CD4-positive, CD25-positive, alpha-beta regulatory T cell (primary cell): ENCODE measurements at places on chromosomes 6 and 20. TPM values are rescaled to one million over a fixed set of nuclear protein-coding genes. Genes with fewer than 3 reads are reported as not detected.

The ULBP1 gene
- polyA plus RNA-seq = not detected

The GGTLC1 gene
- polyA plus RNA-seq = not detected

- peaks cover 15% of the 10 kb centered on the region for H3K4me1 ChIP-seq
- no peak for DNase-seq
- H3K27ac ChIP-seq = no peak overlapping the region
- H3K27me3 ChIP-seq = no peaks in the 10 kb centered on the region
- H3K4me3 ChIP-seq = no peak overlapping the region
- peaks cover 4% of the 10 kb centered on the region for H3K36me3 ChIP-seq
These were observed 106.5 kb downstream of the CDH26 start for GRCh38 chr20:60064554-60065196.

The NR2E1 gene
- polyA plus RNA-seq = not detected

The NTSR1 gene
- not detected for polyA plus RNA-seq

- no peak overlapping the region for H3K27ac ChIP-seq
- no peaks in the 10 kb centered on the region for H3K36me3 ChIP-seq
- no peak for DNase-seq
- peaks cover 8% of the 10 kb centered on the region for H3K27me3 ChIP-seq
- no peaks in the 10 kb centered on the region for H3K4me1 ChIP-seq
These were observed 175.7 kb downstream of the VEGFA start for GRCh38 chr6:43945768-43946080.

GRCh38 chr6:56807989-56808337 lies 146.9 kb upstream of the BEND6 start:
- H3K27me3 ChIP-seq = no peaks in the 10 kb centered on the region
- DNase-seq = no peak
- H3K4me1 ChIP-seq = no peaks in the 10 kb centered on the region
- no peak overlapping the region for H3K27ac ChIP-seq
- no peak overlapping the region for H3K4me3 ChIP-seq

DNA sequence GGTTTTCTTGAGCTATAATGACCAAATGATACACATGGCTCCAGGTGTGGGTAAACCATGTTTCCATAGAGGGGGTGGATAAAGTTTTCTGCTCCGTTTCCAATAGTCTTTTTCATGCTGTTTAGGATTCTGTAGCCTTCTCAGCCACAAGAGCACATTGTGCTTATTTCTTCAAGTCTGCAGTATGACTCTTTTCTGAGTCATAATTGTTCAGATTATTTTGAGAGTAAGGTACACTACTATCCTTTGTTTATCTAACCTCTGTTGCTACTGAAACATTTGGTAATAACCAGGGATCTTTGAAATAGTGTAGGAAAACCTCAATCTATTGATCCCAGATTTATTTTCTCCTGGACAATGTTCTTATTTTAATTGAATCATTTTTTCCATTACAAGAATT lies 247.9 kb upstream of the BMP2 start:
- no peaks in the 10 kb centered on the region for H3K27me3 ChIP-seq
- H3K4me3 ChIP-seq = no peak overlapping the region
- H3K36me3 ChIP-seq = no peaks in the 10 kb centered on the region
- no peak overlapping the region for H3K27ac ChIP-seq
- no peak for DNase-seq

GRCh38 chr20:17628101-17628841 lies 53.8 kb downstream of the RRBP1 start:
- H3K36me3 ChIP-seq = peaks cover 16% of the 10 kb centered on the region
- no peaks in the 10 kb centered on the region for H3K4me1 ChIP-seq
- H3K27me3 ChIP-seq = no peaks in the 10 kb centered on the region
- no peak overlapping the region for H3K27ac ChIP-seq

GRCh38 chr6:168095171-168095691 lies 16.2 kb upstream of the FRMD1 start:
- H3K27me3 ChIP-seq = no peaks in the 10 kb centered on the region
- H3K4me3 ChIP-seq = no peak overlapping the region
- no peaks in the 10 kb centered on the region for H3K36me3 ChIP-seq
- no peak for DNase-seq

GRCh38 chr6:63553900-63554299 lies 18.4 kb upstream of the LOC128125822 start:
- H3K4me3 ChIP-seq = no peak overlapping the region
- H3K27ac ChIP-seq = no peak overlapping the region
- DNase-seq = no peak

- no peak overlapping the region for H3K27ac ChIP-seq
- no peak overlapping the region for H3K4me3 ChIP-seq
- no peak for DNase-seq
- H3K4me1 ChIP-seq = no peaks in the 10 kb centered on the region
- no peaks in the 10 kb centered on the region for H3K27me3 ChIP-seq
- H3K36me3 ChIP-seq = peaks cover 40% of the 10 kb centered on the region
These were observed 18.4 kb downstream of the CD83 start for GRCh38 chr6:14135893-14136539.

- H3K27me3 ChIP-seq = no peaks in the 10 kb centered on the region
- H3K36me3 ChIP-seq = no peaks in the 10 kb centered on the region
- H3K4me1 ChIP-seq = no peaks in the 10 kb centered on the region
- H3K27ac ChIP-seq = no peak overlapping the region
- H3K4me3 ChIP-seq = no peak overlapping the region
These were observed 59.5 kb upstream of the PBOV1 start for GRCh38 chr6:138277835-138278234.
